ENCODE measurements at places on chromosomes 6 and 20.

- no peak for DNase-seq
Measured at GRCh38 chr6:45327956-45328522, at the start of gene RUNX2. TSS of gene RUNX2 (plus strand) at chr6:45328330. CDS start at chr6:45328727, 397 bp downstream.

DNA sequence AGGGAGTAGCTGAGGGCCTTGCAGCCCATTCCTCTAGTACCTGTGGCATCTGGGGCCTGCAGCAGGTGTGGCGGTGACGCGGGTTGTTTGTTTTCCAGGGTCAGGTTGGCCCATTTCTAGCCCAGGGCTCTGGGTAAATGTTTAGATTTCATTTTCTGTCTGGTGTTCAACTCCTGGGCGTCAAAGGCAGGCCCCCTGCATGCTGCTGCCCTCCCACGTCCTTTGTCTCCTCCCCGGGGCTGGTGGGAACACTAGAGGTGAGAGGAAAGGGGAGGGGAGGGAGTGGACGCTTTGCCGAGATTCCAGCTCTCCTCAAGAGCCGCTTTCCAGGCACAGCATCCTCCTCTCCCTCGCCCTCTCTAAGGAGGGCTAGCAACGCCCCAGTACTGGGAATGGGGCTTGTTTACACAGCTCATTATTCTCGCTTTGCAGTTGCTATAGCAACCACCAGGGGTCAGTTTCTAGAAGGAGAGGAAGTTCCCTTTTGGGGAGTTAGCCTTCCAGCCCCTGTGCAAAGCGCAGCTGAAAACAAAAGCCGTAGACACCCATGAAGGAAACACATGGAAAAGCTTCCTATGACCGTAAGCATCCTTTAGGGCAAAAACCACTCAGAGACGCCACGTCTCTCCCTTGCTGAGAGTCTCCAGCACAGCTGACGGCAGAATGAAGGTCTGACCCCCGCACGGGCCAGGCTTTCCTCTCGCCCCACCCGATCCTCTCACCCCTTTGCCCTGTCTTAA is 170.6 kb downstream of the LY86 start:
- no peak for DNase-seq

DNA sequence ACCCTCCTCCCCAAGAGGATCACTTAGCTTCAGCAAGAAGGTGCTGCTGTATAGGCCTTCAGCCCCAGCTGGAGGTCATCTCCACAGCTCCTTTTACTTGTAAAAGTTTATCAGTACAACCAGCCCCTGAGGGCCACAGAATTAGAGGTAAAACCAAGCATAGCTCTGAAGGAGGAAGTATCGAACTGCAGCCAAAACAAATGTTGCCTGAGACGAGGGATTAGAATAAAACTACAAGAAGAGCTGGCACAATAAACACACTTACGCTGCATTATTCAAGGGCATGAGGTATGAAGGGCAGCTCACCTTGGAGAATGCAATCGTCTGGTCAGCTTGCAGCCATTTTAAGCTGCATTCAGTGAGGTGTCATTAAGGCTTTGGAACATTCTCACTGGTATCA is 21.1 kb upstream of the FOXQ1 start:
- no peak for DNase-seq

GRCh38 chr6:36094753-36095496 is 35.4 kb upstream of the MAPK13 start:
- DNase-seq = peak; percentile 64

DNA sequence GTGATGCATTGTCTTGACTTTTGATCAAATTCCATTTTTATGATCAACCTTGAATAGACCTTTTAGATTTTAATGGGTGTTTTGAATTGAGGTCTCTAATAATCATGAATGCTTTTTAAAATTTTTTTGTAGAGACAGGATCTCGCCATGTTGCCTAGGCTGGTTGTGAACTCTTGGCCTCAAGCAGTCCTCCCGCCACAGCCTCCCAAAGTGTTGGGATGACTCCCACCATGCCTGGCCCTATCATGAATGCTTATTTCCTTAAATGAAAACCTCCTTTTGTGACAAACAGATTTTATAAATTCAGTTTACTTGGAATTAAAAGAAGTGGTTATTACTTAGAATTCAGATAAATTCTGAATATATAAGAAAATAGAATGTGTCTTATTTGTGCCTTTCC is 60.2 kb upstream of the KIF25 start:
- DNase-seq = no peak

- no peak for DNase-seq
Measured at GRCh38 chr6:157520596-157521361, 139.8 kb downstream of the ZDHHC14 start.

DNA sequence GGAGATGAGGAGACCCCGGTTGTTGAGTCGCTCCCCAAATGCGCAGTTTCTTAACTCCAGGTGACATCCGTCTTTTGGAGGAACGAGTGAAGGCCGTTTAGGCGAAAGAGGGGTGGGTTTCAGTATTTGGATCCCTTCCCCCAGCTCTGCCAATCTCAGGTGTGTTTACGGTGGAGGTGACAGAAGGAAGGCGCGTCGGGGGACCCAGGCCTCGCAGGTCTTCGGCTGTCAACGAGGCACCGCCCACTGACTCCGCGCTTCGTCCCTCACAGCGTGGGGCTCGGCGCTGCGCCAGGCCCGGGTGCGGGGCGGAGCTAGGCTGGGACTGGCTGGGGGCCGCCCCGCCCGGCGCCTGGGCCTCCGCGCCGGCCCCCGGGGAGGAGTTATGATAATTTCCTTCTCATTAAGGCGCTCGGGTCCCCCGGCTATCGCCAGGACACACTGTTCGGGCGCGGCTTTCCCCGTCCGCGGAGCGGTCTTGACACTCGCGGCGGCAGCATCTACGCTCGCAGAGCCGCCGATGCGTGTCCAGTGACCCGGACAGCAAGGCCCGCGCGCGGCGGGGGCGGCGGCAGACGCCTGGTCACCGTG is at the start of gene TFAP2C:
TSS of gene TFAP2C (plus strand) at position 434 of the 591 bp plus-strand sequence. CDS start 239 bp downstream, outside the sequence.
- no peak for DNase-seq

- DNase-seq = peak; percentile 34
Measured at GRCh38 chr20:21548390-21549035, 34.6 kb upstream of the NKX2-2 start.

- DNase-seq = no peak
Measured at GRCh38 chr6:170227996-170228945, 62.6 kb downstream of the DLL1 start.

GRCh38 chr6:43572015-43572414 is 3.8 kb downstream of the XPO5 start:
- DNase-seq = no peak

DNA sequence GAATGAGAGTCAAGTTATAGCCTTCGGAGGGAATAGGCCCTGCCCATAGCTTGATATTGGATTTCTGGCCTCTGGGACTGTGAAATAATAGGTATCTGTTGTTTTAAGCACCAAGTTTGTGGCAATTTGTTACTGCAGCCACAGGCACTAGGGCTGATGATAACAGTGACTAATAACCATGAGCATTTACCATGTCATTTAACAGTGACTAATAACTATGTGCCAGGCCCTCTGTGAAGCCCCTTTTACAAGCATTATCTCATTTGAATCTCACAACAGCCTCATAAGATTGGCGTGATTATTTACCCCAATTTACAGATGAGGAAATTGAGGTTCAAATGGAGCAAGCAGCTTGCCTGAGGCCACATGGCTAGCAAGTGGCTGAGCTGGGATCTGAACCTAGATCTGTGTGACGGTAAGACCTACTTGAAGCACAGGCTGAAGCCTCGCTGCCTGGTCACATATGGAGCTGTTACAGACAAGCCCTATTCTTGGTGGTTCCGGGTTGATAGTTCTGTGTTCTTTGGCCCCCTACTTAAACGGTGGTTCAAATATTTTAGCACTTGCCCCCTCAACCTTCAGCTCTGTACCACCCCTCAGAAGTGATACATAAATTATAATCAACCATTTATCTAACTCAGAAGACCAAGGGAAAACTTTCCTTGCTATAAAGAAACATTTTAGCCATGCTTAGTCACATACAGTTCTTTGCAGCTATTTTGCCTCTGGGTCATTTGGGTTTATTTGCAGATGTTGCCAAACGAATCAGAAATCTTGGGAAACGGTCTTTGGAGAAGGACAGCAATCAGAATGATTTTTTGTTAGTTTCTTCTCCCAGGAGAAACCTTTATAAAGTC is 98.3 kb downstream of the ELOVL5 start:
- DNase-seq = no peak

GRCh38 chr6:88808381-88808780 is 155.0 kb downstream of the RNGTT start:
- no peak for DNase-seq

DNA sequence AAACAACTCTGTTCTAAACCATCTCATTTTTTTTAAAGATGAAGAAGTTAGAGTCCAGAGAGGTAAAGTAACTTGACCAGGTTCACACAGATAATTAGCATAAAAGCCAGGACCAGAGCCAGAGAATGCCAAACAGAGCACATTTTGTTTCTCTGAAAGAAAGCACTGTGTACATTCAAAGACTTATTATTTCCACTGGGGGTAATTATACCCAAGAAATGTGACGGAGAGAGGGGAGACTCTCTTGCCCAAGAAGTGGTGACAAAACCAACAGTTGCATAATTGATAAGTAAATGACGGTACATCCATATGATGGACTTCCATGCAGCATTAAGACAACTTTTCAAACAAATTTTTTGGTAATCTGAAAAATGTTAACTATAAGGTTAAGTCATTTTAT is 111.6 kb downstream of the RTN4IP1 start:
- no peak for DNase-seq

GRCh38 chr20:49916146-49917002 is 1.0 kb upstream of the SPATA2 start:
- DNase-seq = no peak

GRCh38 chr6:165091121-165091785 is 218.2 kb downstream of the C6orf118 start:
- no peak for DNase-seq

DNA sequence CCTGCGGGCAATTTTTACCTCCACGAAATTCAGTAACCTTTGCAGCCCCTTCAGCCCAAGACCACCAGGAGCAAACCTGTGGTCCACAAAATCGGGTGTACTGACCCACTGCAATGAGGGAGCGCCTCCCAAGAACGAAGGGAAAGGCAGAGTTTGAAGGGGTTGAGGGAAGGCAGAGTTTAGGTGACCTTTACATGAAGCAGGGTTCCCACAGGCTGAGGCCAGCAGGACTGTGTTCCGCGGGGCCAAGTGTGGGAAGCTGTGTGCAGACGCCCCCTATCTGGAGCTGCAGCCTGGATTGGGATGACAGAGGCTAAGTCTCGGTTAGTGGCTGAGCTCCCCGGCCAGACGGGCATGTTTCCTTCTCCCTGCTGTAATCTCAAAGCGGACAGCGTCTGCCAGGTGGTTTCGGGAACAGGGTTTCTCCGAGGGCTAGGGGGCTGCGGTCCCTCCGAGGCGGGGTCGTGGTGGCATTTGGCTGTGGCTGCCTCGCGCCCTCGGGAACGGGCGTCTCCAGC is 826 bp upstream of the PYGB start:
- DNase-seq = no peak

DNA sequence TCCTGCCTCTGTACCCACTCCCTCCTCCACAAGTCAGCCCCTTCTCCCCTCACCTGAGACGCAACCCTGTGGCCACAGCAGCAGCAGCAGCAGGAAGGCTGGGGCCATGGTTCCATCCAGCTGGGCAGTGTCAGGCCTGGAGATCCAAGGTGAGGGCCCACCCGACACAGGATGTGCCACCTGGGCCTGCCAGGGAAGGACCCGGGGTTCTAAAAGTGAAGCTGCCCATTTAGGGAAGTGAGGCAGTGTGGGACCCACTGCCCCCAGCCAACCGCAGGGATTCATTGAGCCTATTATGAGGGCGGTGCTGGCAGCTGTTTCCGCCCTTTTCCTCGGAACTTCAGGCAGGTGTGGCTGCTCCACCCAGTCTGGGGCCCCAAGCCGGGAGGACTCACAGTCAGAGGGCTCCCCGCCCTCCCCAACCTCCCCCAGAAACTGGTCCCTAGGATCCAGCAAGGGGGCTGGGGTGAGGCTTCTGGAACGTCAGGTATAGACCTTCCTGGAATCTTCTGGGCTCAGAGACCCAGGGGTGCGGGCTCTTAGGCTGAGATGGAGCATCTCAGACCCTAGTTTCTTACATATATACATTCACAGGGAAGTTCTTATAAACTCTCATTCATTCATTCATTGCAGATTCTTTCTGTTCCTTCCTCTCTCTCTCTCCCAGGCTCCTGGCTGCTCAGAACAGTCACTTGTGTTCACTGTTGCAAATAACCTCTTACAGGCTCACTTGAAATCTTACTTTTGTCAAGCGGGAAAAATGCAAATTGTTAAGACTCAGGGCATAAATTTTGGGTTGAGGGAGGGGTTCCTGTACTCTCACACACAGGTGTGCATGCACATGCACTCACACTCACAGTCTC is at the start of gene TREML2:
TSS of gene TREML2 (minus strand) at position 249 of the 863 bp plus-strand sequence. CDS start at position 108, 141 bp downstream.
- DNase-seq = no peak

DNA sequence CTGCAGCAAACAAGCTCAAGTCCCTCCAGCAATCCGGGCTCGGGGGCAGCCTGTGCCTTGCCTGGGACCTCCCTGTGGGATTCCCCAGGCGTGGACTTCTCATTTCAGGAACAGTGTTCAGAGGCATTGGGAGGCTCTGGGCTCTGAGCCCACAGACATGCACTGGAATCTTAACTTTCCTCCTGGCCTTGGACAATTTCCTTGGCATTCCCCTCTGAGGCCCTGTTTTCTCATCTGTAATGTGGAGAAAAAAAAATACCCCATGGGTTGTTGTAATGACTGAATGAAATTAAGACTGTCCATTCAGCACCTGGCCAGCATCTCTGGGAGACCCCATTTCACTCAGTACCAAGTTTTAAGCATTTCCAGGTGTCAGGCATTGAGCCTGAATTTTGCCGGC is 17.6 kb downstream of the BPIFB4 start:
- no peak for DNase-seq

- DNase-seq = no peak
Measured at GRCh38 chr6:143205991-143206390, 145.3 kb downstream of the AIG1 start.

- no peak for DNase-seq
Measured at GRCh38 chr20:23820493-23820892, 6.0 kb downstream of the CST2 start.

GRCh38 chr6:169251371-169251802 is 2.3 kb downstream of the THBS2 start:
- no peak for DNase-seq

DNA sequence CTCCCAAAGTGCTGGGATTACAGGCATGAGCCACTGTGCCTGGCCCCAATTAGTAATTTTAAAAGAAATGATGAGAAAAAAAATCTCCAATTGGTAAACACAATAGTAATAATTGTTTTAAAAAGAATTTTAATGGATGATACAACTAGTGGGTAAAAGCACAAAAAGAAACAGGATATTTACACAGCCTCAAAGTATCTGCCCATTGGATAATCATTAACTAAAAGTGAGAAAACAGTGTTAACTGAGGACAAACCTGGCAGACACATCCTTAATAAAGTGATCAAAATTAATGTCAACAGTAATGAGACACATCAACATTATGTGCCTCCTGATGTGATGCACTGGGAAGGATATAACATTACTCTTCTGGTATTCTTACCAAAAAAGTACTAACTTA is 24.5 kb downstream of the DTNBP1 start:
- DNase-seq = no peak

GRCh38 chr6:686497-686896 is 6.4 kb downstream of the EXOC2 start:
- DNase-seq = no peak

Measured in stimulated activated CD8-positive, alpha-beta memory T cell treated with anti-CD3 and anti-CD28 coated beads, Interleukin-15, amount 100 ng/mL, for 4 hours (primary cell).